ENCODE measurements at places on chromosomes 5 and 9.

GRCh38 chr5:158737536-158738027, 362.1 kb downstream of the EBF1 start:
- no peak for DNase-seq

DNA sequence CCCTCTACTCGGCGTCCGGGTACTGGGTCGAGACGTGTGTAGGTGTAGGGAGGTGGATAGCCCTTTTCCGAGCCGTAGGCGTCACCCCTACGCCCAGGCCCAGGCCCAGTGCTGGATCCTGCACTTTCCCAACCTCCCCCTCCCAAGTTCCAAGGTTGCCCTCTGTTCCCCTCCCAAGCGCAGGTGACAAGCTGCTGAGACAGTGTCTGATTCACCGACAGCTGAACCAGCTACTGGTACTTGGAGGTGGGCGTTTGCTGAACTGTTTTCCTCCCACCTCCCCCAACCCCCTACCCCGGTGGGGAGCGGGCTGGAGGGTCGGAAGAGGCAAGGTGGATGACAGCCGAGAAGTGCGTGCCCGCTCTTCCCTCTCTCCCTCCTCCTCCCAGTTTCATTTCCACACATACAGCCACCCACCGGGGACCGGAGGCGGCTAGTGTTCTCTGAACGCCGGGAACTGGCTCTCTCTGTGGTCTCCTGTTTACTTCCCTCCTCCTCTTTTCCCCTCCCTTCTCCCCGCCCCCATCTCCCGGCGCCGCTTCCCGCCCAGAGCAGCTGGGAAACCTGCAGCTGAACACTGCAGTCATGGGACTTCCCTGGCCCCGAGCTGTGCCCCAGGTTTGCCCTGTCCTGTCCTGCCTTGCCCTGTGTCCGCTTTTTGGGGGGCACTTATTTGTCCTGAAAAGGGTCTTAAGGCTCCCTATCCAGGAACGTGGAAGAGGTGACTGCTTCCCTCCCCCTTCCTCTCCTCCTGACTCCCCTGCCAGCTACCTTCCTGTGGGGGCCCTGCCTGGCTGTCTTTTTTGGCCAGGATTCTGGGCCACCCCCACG, 6.2 kb upstream of the KLF9 start:
- peak; percentile 91 for DNase-seq

DNA sequence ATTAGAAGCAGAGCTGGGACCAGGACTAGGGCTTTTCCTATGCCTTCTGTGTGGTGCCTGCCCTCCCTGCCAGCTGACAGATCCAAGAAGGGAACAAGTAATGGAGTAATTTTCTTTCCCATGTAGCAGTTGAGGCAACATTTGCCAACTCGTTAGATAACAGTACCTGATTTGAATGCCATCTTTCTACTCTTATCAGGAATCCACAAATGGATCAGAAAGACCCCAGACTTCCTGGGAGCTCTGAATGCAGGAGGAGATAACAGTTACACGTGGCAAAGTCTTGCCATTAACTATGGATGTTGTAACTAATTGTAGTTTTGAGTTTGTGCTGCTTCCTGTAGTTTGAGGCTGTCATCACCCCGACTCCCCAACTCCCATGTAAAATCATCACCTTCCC, 39.2 kb downstream of the RCL1 start:
- no peak for DNase-seq

DNA sequence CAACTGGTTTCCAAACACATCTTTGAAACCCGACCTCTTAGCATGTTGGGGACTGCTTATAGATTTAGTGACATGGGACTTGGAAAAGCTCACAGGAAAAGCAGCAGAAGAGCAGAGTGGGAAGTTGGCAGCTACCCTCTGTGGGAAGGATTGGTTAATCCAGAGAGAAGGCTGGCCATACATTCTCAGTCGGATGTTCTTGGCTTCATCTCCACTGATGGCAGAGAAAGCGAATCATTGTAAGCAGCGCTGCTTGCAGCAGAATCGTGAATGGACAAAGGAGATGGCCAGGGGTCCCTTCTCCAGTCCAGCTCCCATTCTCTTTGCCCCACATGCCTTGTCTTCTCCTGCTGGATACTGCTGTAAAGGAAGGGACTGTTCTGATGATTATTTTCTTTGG, 62.7 kb downstream of the MEGF10 start:
- peak; percentile 58 for DNase-seq

- no peak for DNase-seq
Measured at GRCh38 chr9:122780026-122780425, 8.7 kb upstream of the OR5C1 start.

- no peak for DNase-seq
Measured at GRCh38 chr5:7978991-7979390, 110.0 kb downstream of the MTRR start.

GRCh38 chr9:104923289-104923688, 4.7 kb downstream of the ABCA1 start:
- no peak for DNase-seq

DNA sequence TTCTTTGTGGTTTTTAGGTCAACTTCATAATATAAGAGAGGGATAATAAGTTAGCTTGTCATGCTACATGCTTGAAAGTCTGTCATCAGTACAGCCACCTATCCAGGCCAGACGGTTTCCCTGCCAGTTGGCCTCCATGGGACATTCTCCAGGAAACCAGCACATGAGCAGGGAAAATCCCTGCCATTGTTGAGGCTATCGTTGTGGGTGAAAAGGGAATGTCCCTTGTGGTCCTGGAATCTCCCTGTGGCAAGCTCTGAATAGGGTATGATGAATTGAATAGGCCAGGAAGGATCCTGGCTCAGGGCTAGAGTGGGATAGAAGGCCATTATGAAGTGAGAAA, 12.3 kb downstream of the F2RL1 start:
- no peak for DNase-seq

DNA sequence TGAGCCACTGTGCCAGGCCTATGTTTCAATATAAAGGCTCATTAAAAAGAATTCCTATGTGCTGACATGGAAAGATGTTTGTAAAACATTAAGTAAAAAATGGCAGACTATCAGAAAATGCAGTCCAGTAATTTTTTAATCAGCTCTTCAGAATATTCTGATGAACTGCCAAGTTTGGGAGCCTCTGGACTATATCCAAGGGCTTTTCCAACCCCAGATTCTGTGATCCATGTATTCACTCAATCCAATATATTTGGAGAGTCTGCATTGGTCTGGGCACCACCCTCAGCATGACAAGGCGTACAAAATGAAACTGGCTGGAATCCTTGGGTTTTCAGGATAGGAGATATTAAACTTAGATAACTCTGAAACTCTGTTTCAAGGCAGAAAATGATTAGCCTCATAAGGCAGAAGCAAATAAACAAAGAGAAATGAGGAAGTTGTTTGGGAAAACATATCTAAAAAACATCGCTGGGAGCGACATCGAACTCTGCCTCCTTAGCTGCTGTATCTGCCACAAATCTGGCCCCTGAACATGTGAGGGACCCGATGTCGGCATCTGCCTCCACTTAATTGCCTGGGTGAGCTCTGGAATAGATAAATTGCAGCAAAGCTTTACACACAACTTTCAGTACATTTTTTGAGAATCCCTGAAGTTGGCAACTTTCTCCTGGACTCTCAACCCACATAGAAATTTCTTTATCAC, 14.4 kb downstream of the PDE6A start:
- no peak for DNase-seq

DNA sequence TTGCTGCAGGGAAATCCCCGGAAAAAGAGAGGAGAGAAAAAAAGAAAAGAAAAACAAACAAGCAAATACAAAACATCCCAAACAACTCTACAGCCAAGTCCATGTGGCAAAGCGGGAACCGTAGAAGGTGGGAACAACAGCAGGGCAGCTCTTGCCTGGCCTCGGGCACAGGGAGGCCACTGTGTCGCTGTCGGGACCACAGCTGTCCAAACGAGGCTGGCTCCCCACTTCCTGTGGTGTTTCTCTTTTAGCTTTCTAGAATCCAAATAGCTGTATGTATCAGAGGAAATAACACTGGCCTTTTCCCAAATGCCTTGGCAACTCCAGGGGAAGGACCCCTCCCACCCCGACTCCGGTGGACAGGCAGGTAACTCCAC, 41.6 kb upstream of the EQTN start:
- DNase-seq = no peak

DNA sequence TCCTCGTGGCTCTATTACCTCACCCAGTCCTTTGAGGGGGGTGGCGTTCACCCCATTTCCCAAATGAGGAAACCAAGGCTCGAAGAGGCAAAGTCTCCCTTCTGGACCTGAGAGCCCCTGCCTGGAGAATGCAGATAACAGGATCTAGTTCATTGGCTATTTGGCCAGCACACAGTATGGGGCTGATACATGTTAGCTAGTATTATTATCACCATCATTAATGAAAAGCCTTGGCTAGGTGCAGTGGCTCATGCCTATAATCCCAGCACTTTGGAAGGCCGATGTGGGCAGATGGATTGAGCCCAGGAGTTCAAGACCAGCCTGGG, 4.3 kb downstream of the SH3GLB2 start:
- DNase-seq = no peak

DNA sequence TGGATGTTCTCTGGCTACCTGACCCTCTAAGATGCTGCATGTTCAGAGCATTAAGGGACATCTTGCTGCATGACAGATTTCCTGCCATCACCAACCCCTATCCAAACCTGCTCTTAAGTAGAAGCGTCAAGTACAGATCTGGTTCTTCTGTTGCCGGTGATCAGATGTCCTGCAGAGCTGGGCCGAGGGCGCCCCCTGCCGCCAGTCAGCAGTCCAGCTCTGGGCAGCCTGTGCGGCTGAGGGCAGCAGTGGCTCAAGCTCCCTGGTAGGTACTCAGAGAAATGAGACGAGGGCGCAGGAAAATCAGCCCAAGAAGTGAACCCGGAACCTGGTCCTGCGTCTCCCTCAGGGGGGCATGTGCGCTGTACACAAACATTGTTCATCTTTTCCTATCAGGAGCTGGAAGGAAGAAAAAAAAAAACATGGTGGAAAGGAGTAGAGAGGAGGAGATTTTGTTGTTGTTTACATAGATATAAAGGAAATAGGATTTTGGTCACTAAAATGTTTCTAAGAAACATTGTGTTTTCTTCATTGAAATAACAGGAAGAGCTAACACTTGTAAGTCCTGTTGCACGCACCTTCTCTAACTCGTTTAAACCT, 95.8 kb downstream of the CFAP90 start:
- peak; percentile 65 for DNase-seq

DNA sequence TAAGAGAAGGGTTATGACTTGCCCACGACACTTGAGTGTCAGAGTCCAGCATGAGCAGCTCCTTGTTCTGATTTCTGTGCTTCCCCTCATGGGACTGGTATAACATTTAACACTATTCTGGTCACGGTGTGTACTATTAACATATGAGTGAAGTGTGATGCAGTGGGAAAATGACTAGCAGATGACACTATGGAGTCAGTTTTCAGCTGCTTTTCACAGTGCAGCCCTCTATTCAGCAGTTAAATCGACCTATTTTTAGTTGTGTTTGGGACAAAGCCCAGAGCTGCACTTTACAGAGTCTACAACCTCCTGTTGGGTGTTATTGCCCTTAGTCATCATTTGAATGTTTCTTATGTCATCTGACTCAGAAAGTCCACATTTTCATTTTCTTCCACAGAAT, 59.1 kb downstream of the CHSY3 start:
- DNase-seq = peak; percentile 17

GRCh38 chr9:125161284-125161918, 18.1 kb upstream of the SCAI start:
- no peak for DNase-seq

DNA sequence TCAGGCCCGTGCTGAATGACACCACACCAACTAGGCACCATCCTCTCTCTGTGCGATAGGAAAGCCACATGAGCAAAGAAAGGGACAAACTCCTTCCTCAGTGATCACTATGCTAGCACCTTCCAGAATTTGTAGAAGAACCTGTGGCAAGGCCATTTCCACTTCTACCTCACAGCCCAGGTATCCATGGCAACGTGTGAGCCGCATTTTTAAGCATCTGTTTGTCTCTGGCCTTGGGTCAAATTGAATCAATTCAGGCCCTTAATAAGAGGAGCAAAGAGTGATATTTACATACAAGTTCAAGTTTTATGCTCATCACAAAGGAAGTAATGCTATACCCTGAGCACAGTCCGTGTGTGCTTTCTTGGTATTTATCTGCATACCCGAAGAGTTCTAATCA, 179.3 kb downstream of the SLC12A2 start:
- DNase-seq = no peak

GRCh38 chr5:180595046-180595379, 3.7 kb upstream of the SCGB3A1 start:
- DNase-seq = no peak

GRCh38 chr5:53479590-53480415, 626 bp upstream of the FST start:
- peak; percentile 90 for DNase-seq

DNA sequence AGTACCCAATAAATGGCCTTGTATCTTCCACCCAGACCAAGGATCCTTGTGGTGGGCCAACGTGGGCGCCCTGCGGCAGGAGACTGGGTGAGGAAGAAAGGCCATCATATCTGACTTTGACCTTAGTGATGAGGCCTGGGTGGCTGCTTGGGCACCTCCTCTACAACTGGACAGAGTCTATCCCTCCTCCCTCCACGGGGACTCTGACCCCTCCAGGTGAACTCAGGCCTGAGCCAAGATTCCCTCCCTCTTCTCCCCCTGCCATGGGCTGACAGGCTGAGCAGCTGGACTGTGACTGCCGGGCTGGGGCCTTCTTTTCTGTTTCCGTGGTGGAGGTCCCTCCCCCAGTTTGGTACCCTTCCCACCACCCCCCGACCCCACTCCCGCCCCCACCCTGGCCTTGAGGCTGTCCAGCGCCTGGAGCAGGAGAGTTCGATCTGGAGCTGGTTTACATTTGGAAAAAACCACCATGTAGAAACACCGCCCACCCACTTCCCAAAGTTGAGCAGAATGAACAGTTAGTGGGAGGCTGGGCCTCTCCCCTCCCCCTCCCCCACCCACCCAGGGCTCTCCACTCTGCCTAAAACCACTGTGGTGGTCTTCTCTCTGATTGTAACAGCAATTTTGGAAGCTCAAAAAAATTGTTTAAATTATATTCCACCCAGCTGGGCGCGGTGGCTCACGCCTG, 1.2 kb upstream of the PHYHD1 start:
- DNase-seq = no peak

GRCh38 chr9:107094370-107094769, 188.7 kb upstream of the RAD23B start:
- DNase-seq = no peak

DNA sequence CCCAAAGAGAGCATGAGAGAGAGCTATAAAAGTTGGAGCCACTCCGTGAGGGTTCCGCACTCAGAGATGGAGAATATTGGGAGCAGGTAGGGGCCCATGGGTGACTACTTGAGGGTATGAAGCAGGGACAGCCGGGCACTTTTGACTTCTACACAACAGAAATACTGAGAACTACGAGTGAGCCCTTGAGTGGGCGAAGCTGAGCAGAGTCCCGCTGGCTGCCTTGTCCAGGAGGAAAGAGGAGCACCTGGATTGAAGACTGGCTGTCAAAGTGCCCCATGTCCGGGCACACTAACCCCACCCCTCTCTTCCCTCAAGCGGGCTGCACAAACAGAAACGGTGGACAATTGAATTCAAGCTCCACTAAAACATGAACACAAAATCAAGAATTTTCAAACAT, 33.6 kb downstream of the FYB1 start:
- DNase-seq = no peak
